NCI-H1048 (cell line): ENCODE measurements at places on chromosomes 13 and 19.

DNA sequence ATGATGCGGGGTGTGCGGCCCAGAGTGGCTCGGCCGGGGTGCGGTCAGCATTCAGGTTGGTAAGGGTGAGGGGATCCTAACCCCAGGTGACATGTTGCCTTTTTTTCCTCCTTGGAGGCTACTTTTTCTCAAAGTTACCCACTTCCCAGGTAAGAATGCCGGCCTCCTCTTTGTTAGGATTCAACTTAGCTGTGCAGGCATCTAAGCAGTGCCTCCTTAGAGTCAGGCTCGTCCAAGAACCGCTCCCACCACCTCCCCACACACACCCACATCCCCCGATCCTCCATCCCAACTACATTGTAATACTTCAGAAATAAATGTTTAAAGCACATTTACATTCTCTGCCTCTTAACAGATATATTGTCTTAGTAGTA lies 733 bp upstream of the ENOX1 start:
- DNase-seq, result no peak

- no peak for DNase-seq
Observed at GRCh38 chr19:17327654-17328516, 6.8 kb downstream of the ANO8 start.

- DNase-seq, result no peak
Observed at GRCh38 chr13:64234255-64234654, 2818.6 kb upstream of the PCDH20 start.

DNA sequence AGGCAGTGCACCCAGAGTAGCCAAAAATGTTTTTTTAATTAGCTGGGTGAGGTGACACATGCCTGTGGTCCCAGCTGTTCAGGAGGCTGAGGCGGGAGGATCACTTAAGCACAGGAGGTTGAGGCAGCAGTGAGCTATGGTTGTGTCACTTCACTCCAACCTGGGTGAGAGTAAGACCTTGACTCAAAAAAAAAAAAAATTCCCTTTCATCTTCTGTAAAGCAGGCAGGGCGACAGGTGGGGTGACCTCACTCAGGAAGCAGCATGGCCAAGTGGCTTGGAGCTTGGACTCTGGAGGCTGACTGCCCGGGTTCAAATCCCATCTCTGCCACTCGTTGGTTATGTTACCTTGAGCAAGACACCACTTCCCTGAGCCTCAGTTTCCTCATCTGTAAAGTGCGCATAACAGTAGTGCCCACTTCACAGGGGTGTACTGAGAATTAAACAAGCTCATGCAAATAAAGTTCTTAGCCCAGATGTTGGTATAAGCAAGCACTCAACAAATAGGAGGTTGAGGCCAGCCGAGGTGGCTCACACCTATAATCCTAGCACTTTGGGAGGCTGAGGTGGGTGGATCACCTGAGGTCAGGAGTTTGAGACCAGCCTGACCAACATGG lies 48.3 kb downstream of the MAP4K1 start:
- no peak for DNase-seq

DNA sequence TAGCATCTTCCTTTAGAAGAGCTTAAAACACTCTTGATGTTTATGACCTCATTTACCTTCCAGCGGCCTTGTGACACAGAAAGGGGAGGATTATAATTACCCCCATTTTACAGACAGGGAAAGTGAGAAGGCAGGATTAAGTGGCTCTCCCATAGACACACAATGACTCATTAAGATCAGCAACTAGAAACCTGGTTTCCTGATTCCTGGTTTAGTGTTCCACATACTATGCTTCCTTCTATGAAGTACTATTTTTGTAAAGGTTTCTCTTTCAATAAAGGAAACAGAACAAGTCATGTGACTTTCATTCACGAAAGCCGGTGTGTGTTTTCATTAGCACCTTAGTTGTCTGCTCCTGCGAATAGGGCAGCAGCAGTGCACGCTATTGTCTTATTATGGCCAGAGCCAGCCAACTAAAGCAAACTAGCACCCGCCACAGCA lies 8.3 kb downstream of the IRS2 start:
- DNase-seq, result no peak

GRCh38 chr13:73131247-73131646 lies 72.4 kb downstream of the KLF5 start:
- no peak for DNase-seq

DNA sequence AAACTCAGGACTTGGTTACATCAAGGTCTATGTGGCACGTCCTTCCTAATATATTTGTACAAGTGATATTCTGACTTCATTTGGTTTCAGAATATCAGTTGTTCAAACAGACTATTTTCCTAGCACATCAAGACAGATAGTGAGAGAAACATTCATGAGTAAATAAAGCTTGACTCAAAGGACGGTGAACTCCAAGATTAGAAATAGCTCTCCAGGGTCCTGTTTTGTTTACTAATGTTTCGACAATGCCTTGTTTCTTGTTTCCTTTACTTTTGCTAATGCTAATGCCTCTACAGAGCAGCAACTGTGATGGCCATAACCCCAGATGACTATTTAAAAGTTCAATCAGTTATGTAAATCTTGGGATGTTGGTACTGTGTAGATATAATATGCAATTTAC lies 313.9 kb downstream of the KLF12 start:
- no peak for DNase-seq

GRCh38 chr13:73945871-73946270 lies 188.3 kb downstream of the KLF12 start:
- no peak for DNase-seq
